CD4-positive, alpha-beta T cell treated with Interleukin-6 at 100 ng/mL for 8 hours (primary cell): ENCODE measurements at places on chromosomes 5 and 9.

DNA sequence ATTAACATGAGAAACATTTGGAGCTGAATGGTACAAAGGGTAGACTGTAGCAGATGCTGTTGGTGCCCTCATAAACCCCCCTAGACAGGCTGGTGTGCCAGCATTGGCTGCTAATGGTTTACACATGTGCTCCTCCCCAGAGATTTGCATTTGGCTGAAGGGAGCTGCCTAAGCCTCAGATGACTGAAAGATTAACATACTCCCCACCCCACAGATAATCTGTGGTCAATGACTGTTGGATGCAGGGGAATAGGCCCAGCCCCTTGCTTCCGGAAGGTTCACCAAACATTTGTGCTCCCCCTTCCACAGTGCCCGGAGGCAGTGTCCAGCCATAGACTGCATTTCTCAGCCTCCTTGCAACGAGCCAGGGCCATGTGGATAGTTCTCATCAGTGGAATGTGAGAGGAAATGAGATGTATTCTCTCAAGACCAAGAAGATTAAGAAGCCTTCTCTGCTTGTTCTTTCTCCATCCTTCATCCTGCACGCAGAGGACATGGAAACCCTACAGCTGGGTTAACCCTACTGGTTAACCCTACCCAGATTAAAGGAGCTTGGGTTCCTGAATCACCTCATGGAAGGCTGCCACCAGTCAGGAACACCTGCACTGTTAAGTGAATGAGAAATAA is 79.6 kb downstream of the PHAX start:
- DNase-seq: no peak

DNA sequence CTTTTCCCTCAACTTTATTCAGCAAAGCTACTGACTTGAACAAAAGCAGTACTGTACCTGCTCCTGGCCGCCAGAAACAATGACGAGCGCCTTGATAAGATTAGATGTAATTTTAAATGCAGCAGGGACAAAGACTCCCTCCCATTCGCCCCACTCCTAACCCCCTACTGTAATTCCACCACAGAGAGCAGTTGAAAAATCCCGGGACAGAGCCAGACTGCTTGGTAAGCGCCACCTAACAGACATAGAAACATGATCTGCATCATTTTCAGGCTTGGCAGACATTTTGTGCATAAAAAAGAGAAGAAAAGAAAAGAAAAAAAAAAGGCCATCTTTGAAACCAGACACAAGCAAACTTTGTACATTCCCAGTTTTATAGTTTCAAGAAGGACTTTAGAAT is 81.9 kb downstream of the ISL1 start:
- no peak for DNase-seq

DNA sequence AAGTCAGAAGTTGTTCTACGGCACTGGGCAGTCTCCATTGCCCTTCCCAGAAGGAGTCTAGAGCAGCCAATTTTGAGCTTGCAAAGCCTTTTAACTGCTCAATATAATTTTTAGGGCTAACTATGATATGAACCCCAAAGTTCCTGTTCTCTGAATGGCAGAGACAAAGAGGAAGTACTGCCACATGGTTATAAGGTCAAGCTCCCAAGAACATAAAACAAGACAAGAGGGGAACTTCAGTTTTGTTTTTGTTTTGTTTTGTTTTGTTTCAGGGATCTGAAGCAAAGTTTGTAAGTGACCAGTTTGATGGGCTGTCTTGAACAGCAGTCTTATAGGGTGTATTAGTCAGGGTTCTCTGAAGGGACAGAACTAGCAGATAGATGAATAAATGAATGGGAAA is 11.9 kb upstream of the SMC2 start:
- no peak for DNase-seq

DNA sequence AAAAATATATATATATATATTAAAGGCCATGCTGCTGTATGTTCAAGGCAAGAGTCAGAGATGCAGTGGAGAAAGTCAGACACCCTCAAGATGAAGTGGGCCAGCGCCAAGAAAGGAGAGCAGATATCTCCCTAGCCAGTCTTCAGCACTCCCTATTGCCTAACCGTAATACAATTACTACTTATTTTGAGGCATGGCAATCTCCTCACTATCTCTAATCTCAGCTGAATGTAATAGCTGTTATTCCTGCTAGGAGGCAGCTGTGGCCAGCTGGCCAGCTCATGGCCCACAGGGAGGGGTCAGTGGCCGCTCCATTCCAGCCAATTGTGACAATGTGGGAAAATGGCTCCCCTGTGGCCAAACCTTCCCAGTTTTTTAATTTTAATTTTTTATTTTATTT is 87.5 kb upstream of the FBXW11 start:
- DNase-seq: no peak

GRCh38 chr5:135875567-135875966 is 20.1 kb downstream of the IL9 start:
- DNase-seq: no peak

DNA sequence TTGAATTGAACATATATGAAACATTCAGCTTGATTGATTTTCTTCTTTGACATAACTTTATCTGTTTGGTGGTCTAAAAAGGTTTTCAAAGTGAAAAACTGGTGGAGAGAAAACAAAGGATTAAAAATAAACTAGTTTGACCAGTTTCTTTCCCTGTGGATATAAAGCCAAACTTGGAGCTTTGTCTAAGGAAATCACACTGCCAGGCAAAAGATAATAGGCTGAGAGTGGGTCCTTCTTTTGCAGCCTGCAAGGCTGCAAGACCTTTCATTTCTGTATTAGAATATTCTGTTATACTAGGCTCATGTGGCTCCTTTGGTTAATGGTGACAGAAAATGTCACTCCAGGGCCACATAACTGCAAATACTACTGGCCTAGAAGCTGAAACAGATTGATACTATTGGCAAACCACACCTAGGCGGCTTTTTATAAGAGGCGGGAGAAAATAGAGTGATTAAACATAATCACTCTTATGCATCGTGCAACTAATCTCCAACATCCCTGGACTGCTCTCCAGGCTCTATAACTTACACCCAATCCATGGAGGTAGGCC is 129.1 kb upstream of the ZNF462 start:
- DNase-seq: no peak

DNA sequence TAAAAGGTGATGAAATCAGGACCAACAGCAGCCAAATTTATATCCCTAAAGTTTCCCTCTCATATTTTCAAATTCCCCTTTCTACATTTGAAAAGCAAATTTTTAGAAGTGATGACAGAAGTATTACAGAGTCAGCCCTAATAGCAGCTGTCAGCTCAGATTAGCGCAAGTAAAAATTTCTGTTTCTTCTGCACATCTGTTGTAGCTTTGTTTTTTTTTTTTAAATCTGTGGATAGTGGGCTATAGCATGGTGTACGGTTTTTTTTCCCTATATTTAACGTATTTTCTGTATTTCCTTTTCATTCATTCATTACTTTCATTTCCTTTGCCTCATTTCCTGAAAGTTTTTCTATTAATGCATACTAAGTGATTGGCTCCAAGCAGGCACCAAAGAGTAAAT is 99.1 kb downstream of the MACIR start:
- no peak for DNase-seq

- DNase-seq: no peak
Observed at GRCh38 chr5:169745441-169746146, 108.5 kb downstream of the DOCK2 start.

DNA sequence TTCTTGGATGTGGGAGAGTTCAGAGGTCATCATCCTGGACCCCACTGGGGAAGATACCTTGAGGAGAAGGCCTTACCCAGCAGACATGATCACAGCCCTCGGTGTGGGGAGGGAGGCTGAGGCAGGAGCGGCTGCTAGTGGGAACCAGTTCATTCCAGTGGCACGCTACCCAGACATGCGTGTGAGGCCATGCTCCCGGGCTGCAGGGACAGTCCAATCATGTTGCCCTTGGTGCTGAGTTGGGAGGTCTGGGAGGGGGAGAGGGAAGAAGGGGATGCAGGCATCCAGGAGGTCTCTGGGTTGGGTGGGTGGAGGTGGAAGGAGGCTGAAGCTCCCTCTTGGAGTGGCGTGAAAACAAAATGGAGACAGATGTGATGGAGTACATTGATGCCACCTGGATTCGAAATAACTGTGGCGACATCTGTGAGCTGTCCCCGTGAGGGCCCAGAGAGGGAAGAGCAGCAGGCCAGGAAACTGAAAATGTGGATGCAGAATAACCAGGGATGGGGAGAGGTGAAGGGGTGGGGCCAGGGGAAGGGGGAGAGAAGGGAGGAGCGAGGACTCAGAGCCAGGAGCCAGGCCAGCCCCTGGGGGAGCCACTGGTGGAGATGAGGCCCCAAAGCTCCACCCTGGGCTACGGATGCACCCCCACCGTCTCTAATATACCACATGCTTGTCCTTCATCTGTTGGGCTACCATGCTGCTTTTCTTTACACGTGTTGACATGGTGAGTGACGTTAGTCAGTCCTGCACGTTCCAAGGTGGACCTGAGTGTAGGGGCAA is 16.2 kb downstream of the NDUFS6 start:
- DNase-seq: no peak

DNA sequence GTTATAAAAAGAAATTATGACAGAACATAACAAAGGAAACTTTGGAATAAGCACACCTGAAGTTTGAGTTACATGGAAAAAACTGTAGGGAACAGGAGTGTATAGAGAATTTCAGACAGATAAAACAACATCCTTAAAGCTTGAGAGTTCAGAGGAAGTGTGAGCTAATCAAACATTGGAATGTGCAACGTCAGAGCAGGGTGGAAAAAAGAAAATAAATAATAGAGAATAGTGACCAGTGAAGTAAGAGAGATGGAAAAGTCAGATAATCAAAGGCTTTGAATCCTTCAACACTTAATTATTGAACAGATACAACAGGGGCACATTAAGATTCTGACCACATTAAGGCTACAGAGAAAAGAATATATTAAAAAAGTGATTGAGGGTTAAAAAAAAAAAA is 128.5 kb upstream of the CDH10 start:
- DNase-seq: no peak

GRCh38 chr5:41822036-41822435 is 48.2 kb downstream of the OXCT1 start:
- no peak for DNase-seq

DNA sequence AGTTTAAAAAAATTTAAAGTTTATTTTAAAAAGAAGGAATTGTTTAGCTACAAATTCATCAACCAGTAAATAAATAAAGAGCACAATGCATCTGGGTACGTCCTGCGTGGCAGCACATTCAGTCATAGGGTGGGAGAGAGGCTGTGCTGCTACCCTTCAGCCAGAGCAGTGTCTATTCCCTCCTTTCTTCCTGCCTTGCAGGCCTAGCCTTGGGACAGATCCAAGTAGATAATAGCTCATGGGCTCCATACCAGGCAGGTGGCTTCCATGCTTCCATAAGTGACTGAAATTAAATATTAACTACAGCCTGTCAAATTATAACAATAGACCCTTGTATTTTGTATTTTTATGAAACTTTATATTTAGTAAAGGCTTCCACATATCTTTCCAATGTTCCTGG is 408.3 kb upstream of the RGMB start:
- DNase-seq: no peak

DNA sequence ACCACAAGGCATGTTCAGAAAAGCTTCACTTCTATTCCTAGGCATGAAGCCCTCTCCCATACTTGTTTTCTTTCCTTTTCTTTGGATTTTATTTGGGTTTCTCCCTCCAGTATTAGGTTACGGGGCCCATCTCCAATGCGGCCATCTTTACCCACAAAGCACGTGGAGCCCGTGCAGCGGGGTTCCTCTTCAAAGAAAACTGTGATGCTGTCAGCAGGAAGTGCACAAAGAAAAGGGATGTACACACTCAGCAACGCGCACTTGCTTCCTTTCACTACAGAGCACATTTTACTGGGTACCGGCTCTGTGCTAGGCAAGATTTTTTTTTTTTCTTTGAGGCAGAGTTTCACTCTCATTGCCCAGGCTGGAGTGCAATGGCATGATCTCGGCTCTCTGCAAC is 106.6 kb downstream of the COL23A1 start:
- peak; percentile 64 for DNase-seq

DNA sequence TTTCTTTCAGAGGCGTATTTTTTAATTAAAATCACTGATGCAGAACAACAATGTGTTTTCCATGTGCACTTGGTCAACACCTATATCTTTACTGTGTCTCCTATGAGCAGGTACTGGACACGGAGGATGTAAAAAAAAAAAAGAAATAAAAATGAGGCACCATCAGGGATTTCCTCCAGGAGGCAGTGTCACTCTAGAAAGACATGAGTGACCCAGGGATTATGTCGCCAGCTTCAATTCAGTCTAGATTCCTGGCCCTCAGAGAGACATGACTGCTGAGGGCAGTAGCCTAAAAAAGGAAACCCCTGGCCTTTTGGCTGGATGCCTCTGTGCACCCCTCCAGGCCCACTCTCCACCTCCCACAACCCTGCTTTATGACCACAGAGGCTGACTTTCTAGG is 18.3 kb upstream of the IL33 start:
- no peak for DNase-seq

GRCh38 chr5:60821488-60822284 is 22.4 kb downstream of the ELOVL7 start:
- DNase-seq: no peak

GRCh38 chr5:85841653-85842052 is 776.1 kb upstream of the COX7C start:
- no peak for DNase-seq

- DNase-seq: no peak
Observed at GRCh38 chr5:171938358-171938757, 68.1 kb downstream of the FBXW11 start.

- DNase-seq: no peak
Observed at GRCh38 chr9:121292801-121293241, 24.9 kb downstream of the GSN start.

DNA sequence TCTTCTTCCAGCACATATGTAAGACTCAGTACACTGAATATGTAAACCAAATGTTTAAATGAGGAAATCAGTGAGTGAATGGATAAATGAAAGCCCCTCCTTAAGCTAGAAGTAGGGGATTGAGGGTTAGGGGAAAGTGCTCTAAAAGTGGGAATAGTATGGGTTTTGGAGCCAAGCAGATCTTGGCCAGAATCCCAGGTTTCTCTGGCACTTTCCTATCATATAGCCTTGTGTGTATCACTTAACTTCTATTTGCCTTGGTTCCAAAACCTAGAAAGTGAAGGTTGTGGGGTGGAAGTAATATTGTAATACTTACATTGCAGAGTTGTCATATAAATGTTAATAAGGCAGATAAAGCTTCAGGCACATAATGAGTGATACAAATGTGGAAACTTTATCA is 45.0 kb upstream of the SV2C start:
- DNase-seq: no peak

DNA sequence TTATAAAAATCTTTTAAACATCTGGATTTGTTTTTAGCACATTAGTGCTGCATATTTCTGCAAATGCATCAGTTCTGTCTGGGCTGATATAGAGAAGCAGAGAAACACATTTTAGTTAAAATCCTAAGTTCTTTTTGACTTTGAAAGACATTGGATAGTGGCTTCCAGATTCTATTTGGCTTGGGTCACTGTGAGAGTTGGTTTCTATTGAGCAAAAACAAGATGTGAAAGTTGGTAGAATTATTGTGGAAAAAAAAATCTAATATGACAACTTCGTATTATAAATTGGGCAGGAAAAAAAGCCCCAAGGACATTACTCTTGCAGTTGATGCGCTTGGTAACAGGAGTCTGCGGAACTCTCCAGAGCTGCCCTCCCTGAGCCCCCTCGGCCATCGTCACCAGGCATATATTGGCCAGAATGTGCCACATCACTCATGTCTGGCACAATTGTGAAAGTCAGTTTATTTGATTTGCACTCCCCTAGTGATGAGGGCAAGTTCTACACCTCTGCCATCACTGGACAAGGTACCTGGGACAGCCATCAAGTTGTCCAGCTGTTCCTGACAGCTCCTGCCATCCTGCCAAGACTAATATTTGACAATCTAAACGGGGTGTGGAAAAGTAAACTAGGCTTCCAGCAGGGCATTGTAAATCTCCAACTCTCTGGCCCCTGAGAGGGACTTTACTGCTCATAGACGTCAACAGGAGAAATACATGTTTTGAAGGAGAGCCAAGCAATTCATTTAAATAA is 334.5 kb downstream of the TENT4A start:
- no peak for DNase-seq

GRCh38 chr5:90356622-90357021 is 52.9 kb downstream of the CETN3 start:
- no peak for DNase-seq
